ENCODE measurements at places on chromosomes 1 and 21. TPM values are rescaled to one million over a fixed set of nuclear protein-coding genes. Genes with fewer than 3 reads are reported as not detected.

- no peaks in the 10 kb centered on the region for H3K36me3 ChIP-seq
- H3K4me1 ChIP-seq = peaks cover 26% of the 10 kb centered on the region
- peak; percentile 73 for DNase-seq
- peak overlapping the region; percentile 50 for H3K27ac ChIP-seq
Observed at GRCh38 chr1:67645495-67646144, 39.4 kb upstream of the GADD45A start.

CA6 gene
- not detected for total RNA-seq

RFX5 gene
- total RNA-seq = 117 TPM

TACSTD2 gene
- 33.6 TPM for total RNA-seq

KRTAP10-1 gene
- total RNA-seq = not detected

DNA sequence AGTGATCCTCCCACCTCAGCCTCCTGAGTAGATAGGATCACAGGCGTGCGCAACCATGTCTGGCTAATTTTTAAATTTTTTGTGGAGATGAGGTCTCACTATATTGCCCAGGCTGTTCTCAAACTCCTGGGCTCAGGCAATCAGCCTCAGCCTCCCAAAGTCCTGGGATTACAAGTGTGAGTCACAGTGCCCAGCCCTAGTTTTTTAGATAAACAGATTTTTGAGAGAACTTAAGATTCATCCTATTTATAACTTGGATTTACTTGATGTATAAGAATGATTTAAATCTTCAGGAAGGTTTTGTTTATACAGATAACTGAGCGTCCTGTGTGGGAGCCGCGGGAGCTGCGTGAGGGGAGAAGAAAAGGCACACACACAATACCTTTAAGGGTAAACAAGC is 26.2 kb downstream of the HEYL start:
- no peaks in the 10 kb centered on the region for H3K27me3 ChIP-seq
- H3K36me3 ChIP-seq = no peaks in the 10 kb centered on the region
- no peaks in the 10 kb centered on the region for H3K4me1 ChIP-seq
- DNase-seq = no peak

GRCh38 chr1:47638713-47639112 is 200.9 kb downstream of the FOXD2 start:
- peaks cover 6% of the 10 kb centered on the region for H3K27me3 ChIP-seq
- no peak overlapping the region for H3K27ac ChIP-seq
- H3K4me1 ChIP-seq = no peaks in the 10 kb centered on the region
- H3K36me3 ChIP-seq = no peaks in the 10 kb centered on the region

DNA sequence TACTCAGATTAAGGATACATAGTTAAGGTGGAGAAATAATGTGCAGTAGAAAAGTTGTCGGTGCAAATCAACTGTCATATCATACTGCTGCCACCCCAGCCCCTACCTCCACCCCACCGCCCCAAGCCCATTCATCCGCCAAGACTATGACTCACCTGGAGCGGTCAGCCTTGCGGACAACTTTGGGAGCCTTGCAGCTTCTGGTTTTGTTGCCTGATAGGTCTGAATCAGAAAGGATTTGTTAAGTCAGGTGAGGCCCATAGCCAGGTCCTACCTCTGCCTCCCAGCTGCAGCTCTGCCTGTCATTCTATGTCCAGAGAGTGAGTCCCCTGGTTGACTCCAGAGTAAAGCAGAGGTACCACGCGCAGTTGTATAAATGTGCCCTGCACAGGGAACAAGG is 12.6 kb downstream of the C1orf162 start:
- no peak overlapping the region for H3K27ac ChIP-seq
- no peak overlapping the region for H3K4me3 ChIP-seq
- no peaks in the 10 kb centered on the region for H3K36me3 ChIP-seq
- no peaks in the 10 kb centered on the region for H3K27me3 ChIP-seq
- no peak for DNase-seq

DNA sequence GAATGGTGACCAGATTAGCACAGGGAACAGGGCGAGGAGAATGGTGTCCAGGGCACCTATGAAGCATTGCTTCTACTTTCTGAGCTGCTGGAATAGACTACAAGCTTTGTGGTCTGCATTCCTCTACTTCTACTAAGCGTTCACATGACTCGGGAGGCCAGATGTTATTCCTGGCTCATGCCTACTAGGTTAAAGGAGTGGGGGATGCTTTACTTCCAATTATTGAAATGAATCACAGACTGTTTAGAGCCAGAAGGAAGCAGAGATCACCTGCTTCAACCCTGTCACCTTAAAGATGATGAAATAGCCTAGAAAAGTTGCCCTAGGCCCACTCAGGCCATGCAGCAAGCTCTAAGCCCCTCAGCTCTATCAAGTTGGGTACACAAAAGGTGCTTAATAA is 633.5 kb downstream of the KIF26B start:
- no peaks in the 10 kb centered on the region for H3K4me1 ChIP-seq
- no peaks in the 10 kb centered on the region for H3K27me3 ChIP-seq
- H3K27ac ChIP-seq = no peak overlapping the region

FAM78B gene
- 1.0 TPM for total RNA-seq

RRP15 gene
- 26.4 TPM for total RNA-seq

- H3K4me3 ChIP-seq = no peak overlapping the region
- peaks cover 20% of the 10 kb centered on the region for H3K4me1 ChIP-seq
- no peaks in the 10 kb centered on the region for H3K36me3 ChIP-seq
- DNase-seq = no peak
- H3K27me3 ChIP-seq = no peaks in the 10 kb centered on the region
- no peak overlapping the region for H3K27ac ChIP-seq
Observed at GRCh38 chr1:71835442-71835813, 446.9 kb downstream of the NEGR1 start.

- H3K4me3 ChIP-seq = no peak overlapping the region
- DNase-seq = no peak
- H3K27me3 ChIP-seq = no peaks in the 10 kb centered on the region
- peaks cover 11% of the 10 kb centered on the region for H3K4me1 ChIP-seq
Observed at GRCh38 chr1:115679141-115679611, 37.4 kb downstream of the VANGL1 start.

DNA sequence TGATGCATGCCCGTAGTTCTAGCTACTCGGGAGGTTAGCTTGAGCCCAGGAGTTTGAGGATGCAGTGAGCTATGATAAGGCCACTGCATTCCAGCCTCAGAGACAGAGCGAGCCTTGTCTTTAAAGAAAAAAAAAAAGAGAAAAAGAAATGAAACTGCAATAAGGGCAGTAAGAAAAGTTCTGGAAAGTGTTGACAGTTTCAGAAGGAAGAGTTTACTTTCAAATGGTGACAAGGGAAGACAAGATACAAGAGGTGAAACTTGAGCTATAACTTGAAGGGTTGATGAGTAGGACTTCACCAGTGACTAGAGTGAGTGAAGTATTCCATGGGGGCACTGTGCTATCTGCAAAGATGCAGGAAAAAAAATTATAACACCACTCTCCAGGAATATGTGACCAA is 125.0 kb downstream of the AKT3 start:
- H3K36me3 ChIP-seq = no peaks in the 10 kb centered on the region
- no peaks in the 10 kb centered on the region for H3K27me3 ChIP-seq
- H3K4me3 ChIP-seq = no peak overlapping the region

LCE2A gene
- total RNA-seq = not detected

GRCh38 chr1:245888809-245889208 is 618.3 kb downstream of the SMYD3 start:
- no peaks in the 10 kb centered on the region for H3K27me3 ChIP-seq
- H3K36me3 ChIP-seq = no peaks in the 10 kb centered on the region
- no peak overlapping the region for H3K4me3 ChIP-seq

DNA sequence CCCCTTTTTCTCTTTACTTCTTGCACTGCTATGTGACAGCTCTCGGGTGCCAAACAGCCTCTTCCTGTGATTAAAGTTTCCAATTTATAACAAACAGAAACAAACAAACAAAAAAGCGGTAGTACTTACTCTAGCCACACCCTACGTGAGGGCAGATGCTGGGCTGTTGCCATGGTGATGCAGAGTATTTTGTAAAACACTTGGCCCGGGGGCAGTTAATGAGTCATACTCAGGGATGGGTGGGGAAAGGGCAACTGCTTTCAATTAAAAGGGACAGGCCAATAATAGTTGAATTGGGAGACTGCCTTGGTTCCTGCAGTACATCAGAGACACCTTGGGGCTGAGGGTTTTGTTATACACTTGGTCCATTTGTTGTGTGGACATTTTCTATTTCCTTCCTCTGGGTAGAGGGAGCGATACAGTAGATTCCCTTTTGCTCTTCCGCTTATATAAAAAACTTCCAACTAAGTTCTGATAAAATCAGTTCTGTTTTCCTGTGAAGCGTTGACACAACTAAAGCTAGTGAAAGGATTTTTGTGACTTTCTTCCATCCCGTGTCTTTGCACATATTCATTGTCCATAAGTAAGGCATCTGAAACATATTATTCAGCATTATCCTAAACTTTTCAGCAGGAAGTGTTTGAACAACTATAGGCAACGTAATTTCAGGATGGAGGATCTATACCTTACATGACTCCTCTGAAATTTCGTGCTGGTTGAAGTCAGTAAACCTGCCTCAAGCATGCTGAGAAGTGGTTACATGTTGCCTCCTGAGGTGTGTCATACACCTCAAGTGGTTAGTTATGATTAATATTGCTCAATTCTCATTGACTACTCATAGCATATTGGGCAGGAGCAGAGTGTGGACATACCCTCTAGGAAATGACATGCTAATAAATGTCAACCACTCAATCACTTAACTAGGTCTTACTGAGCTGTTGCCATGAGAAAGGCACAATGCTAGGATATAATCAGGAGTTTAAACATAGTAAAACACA is 36.7 kb upstream of the THEM4 start:
- no peak overlapping the region for H3K4me3 ChIP-seq
- no peaks in the 10 kb centered on the region for H3K36me3 ChIP-seq
- H3K27me3 ChIP-seq = no peaks in the 10 kb centered on the region
- peak overlapping the region; percentile 46 for H3K27ac ChIP-seq
- peaks cover 18% of the 10 kb centered on the region for H3K4me1 ChIP-seq

DNA sequence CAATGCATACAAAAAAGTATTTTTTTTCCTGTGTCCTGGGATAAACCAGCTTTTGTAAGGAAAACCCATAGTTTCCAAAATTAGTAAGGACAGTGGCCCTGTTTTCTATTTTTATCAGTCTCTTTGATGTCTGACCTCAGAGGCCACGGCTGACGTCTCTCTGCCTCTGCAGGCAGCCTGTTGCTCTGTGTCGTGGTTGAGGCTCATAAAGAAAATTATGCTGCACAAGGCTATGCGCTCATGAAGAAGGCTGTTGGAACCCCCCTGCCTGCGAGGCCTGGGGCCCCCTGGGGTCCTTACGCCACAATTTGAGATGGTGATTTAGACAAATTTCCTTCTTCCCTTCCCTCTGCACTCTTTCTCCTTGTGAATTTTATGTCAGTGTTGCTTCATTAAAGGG is 48.9 kb downstream of the AGPAT3 start:
- DNase-seq = no peak
- peaks cover 7% of the 10 kb centered on the region for H3K36me3 ChIP-seq
- peaks cover 15% of the 10 kb centered on the region for H3K4me1 ChIP-seq
- H3K4me3 ChIP-seq = no peak overlapping the region
- H3K27ac ChIP-seq = no peak overlapping the region

CYP4A11 gene
- 0.92 TPM for total RNA-seq

All from stomach (tissue), 19 donors.